GM23338 (cell line): ENCODE measurements at places on chromosomes 12 and 14. TPM values are rescaled to one million over a fixed set of nuclear protein-coding genes. Genes with fewer than 3 reads are reported as not detected.

The RPS6KL1 gene
- 6.5 and 11.6 TPM in 2 replicates for total RNA-seq

The GYS2 gene
- not detected in 2 replicates for total RNA-seq

- no peak within 1 kb of the TSS for H3K4me3 ChIP-seq
- no peaks in the 10 kb centered on the region for H3K36me3 ChIP-seq
- peaks cover 41% of the 10 kb centered on the region for H3K4me1 ChIP-seq
- no peaks in the 10 kb centered on the region for H3K27me3 ChIP-seq
- no peak for DNase-seq
Observed at GRCh38 chr12:108633534-108634248, at the start of gene SELPLG. TSS of gene SELPLG (minus strand) at chr12:108633894. CDS start at chr12:108624307, 9,587 bp downstream.

DNA sequence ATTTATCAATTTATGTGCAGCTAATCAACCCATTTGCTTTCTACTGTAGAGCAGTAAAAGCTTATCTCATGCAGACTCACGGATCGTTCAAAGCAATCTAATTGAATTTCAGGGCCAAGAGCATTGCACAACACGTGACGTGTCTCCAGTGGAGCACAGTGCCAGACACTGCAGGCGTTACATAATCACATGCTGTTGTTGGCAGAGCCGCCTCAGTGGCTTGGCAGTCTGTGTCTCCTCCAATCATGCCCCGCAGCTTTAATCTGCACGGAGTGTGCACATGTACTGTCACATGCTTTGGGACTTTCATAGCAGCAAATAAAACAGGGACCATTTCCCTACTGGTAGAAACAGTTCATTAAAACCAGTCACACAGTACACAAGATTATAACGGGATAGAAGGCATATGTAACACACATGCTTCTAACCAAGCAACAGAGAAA is 309.3 kb downstream of the ITPR2 start:
- H3K4me3 ChIP-seq, result no peak overlapping the region
- DNase-seq, result no peak
- H3K27ac ChIP-seq, result no peak overlapping the region
- no peaks in the 10 kb centered on the region for H3K27me3 ChIP-seq

GRCh38 chr12:117599849-117600248 is 238.4 kb upstream of the NOS1 start:
- no peak for DNase-seq
- H3K27ac ChIP-seq, result no peak overlapping the region
- H3K4me3 ChIP-seq, result no peak overlapping the region
- H3K27me3 ChIP-seq, result no peaks in the 10 kb centered on the region
- H3K4me1 ChIP-seq, result no peaks in the 10 kb centered on the region
